ENCODE measurements at places on chromosomes 7 and 10.
A peak's percentile ranks its signal among the peaks of the same experiment; 100 is the strongest.

GRCh38 chr7:27826357-27826756 is 86.4 kb downstream of the TAX1BP1 start:
- DNase-seq, result no peak

- no peak for DNase-seq
Measured at GRCh38 chr10:78461333-78461732, 427.7 kb downstream of the RPS24 start.

- DNase-seq, result no peak
Measured at GRCh38 chr7:8263048-8263447, 1.1 kb upstream of the ICA1 start.

DNA sequence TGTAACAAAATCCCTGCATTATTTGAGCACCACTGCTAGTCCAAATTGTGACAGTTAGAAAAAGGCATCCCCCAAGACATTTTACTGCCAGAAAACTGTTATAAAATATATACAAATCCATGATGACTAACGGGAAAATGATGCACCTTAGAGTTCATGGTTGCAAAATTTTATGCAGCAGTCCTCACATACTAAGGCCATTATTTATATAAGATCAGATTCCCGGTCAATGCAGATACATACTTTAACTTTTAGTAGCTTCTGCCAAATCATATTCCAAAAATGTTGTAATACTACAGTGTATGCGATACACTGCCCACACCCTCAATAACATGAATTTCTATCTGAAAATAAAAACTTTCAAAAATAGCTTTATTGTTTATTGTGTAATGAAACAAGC is 239.9 kb upstream of the ZNF32 start:
- DNase-seq, result no peak

DNA sequence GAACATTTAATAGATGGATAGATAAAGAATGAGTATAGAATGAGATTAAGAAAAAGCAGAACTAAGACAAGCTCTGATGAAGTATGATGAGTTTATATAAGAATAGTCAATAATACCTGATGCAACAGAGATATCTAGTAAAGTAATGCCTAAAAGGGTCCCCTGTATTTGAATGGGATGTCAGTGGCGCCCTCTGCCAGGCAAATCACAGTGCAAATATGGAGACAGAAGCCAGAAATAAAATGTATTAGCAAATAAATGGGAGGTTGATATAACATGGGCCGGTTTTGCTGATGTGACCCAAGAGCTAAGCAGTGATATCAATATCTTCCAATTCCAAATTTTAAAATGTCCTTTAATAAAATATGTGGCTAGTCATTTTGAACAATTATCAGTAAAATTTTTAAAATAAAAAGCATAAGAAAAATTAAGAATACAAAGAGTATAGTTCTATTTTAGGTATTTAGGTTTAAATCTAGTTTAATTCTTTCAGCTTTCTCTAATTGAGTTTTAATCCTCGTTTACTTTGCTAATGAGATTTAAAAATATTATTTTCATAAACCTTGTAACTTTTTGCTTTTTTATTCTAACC is 62.6 kb downstream of the ADK start:
- peak; percentile 56 for DNase-seq

- no peak for DNase-seq
Measured at GRCh38 chr7:134900166-134900982, 85.9 kb upstream of the AGBL3 start.

- no peak for DNase-seq
Measured at GRCh38 chr7:15556339-15557105, 5.3 kb downstream of the AGMO start.

DNA sequence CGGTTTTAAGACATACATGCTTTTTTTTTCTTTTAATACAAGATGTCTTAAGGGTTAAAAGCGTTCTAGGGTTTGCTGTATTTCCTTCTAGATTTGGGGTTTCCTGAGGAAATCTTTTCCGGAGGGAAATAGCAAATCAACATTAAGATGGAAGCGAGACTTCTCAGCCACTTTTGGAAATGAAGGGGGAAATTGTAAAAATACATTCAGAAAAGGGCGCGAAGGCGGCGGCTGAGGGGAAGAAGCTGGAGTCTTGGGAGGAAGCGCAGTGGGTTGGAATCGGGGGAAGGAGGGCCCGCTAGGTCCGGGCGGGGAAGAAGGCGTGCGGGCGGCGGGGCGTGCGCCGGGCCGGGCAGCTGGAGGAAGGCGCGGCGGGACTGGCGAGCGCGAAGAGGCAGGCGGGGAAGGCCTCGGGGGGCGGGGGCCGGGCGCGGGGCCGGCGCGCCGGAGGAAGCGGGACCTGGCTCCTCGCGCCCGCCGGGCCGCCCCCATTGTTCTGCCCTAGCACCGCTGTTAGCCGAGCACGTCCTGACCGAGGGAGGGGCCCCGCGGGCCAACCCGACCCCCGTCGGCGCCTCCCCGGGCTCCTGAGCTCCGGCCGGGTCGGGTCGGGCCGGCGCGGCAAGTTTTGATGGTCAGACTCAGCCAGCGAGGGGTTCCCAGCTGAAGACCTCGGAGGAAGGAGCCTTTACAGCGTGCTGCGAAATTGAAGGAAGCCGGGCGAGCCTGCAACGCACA is 1.5 kb upstream of the SKIDA1 start:
- DNase-seq, result peak; percentile 52

- DNase-seq, result no peak
Measured at GRCh38 chr7:120304674-120305073, 31.7 kb downstream of the KCND2 start.

- DNase-seq, result no peak
Measured at GRCh38 chr10:16795410-16796073, 21.7 kb downstream of the RSU1 start.

Measured in iPS-NIHi11 (cell line).